Prostate gland (tissue), 2 donors: ENCODE measurements at places on chromosomes 6 and 20. TPM values are rescaled to one million over a fixed set of nuclear protein-coding genes. Genes with fewer than 3 reads are reported as not detected.

DNA sequence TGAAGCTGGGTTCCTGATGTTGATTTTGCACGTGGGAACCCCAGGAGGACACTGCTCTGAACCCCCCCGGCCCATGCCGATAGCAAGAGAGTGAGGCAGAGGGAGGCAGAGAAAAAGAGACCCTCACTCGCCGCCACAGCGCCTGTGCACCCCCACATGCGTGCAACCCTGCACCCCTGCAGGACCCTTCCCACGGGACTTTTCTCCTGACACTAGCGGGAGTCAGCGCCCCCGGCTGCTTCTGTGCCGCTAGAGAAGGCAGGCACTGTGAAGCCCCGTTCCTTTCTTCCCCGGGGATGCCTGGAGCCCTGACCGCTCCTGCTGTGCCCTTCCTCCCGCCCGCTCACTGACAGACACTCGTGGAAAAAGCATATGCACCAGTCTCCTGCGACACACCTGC is 67.4 kb downstream of the GMPR start:
- DNase-seq: no peak

- no peak for DNase-seq
Observed at GRCh38 chr20:33345342-33345741, 56.0 kb downstream of the CDK5RAP1 start.

DNA sequence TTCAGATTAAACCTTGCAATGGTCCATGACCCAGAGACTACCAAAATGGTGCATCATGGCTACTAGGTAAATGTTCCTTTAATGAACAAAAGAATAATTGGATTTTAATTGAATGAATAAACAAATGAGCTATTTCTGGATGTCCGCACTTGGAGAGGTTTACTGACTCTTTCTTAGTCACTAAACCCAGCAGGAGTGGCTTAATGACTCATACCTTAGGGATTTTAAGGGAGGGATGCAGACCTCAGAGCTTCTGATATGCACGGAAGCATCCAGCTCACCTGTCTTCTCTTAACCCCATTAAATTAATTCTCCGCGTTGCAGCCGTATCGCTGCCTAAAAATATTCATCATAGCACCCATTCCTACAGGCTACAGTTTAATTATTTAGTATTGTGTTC is 970.0 kb upstream of the SLC35B3 start:
- no peak for DNase-seq

- DNase-seq: no peak
Observed at GRCh38 chr6:142341855-142342330, 40.1 kb downstream of the ADGRG6 start.

GRCh38 chr6:150323205-150323604 is 45.6 kb upstream of the IYD start:
- no peak for DNase-seq

The LAMA5 gene
- 272 TPM for total RNA-seq

The IYD gene
- 0.05 TPM for total RNA-seq

DNA sequence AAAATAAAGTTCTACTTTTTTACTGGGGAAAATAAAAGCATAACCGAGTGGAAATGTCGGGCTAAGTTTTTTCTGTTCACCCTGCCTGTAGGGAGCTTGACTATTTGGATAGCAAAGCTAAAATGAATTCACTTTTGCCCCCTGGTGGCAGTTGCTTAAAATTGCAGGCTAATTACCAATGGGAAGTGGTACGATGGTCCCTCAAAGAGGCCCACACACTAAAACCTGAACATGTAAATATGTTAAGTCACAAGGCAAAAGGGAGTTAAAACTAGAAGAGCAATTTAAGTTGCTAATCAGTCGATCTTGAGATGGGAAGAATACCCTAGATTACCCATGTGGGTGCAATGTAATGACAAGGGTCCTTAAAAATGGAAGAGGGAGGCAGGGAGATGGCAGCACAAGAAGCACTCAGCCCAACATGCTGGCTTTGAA is 916 bp upstream of the SUN5 start:
- DNase-seq: no peak

The RAD21L1 gene
- total RNA-seq: 3.0 TPM

GRCh38 chr6:32149932-32150870 is 1.5 kb downstream of the PRRT1 start:
- no peak for DNase-seq

The MAPK14 gene
- 43.2 TPM for total RNA-seq

GRCh38 chr6:73400656-73401055 is 6.0 kb downstream of the DDX43 start:
- no peak for DNase-seq

The PKHD1 gene
- total RNA-seq: 0.46 TPM
